SJSA1 (cell line): ENCODE measurements at places on chromosomes 16 and 17. TPM values are rescaled to one million over a fixed set of nuclear protein-coding genes. Genes with fewer than 3 reads are reported as not detected.
A peak's percentile ranks its signal among the peaks of the same experiment; 100 is the strongest.

DNA sequence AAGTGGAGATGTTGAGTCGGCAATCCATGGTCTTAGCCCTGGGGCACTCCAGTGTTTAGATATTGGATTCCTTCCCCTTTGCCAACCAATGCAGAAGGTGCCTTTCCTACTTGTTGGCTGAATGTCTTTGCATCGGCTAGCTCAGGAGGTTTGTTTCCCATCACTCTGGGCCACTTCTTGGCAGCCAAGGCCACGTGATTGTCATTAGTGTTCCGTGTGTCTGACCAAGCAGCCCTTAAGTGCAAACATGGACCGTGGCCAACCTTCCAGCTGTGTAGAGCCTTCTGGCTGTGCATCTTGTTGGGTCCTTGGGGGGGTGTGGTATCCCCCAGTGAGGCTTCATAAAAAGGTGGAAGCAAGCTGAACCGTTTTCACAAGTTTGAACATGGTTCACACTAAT is 66.0 kb downstream of the GNAO1 start:
- no peak for DNase-seq

DNA sequence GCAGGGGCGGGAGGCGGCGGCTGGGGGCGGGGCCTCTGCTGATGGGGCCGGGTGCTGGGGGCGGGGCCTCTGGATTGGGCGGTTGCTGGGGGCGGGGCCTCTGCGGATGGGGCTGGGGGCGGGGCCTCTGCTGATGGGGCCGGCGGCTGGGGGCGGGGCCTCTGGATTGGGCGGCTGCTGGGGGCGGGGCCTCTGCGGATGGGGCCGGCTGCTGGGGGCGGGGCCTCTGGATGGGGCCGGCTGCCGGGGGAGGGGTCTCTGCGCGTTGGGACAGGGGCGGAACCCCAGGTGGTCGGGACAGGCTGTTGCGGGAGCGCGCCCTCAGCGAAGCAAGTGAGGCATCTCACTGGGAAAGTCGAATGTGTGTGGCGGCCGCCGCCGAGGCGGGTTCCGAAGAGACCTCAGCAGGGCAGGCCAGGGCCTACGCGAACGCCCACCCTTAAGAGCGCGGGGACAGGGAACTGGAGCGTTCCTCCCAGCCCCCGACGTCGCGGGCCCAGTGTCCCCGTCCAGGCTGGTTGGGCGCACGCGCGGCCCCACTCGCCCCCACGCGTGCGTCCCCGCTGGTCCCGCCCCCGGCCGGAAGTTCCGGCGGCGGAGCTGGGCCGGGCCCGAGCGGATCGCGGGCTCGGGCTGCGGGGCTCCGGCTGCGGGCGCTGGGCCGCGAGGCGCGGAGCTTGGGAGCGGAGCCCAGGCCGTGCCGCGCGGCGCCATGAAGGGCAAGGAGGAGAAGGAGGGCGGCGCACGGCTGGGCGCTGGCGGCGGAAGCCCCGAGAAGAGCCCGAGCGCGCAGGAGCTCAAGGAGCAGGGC is at the start of gene STUB1:
TSS of gene STUB1 (plus strand) at position 597 of the 811 bp plus-strand sequence. CDS start at position 713, 116 bp downstream.
- DNase-seq = peak; percentile 90

GRCh38 chr16:86089991-86090390 is 191.0 kb downstream of the IRF8 start:
- no peak for DNase-seq

Gene DRC3
- 1.8 TPM in 1 of 2 replicates, not detected in the other for total RNA-seq
